Hindlimb muscle (tissue), 1 donor: ENCODE measurements at places on chromosomes 12 and 14.

DNA sequence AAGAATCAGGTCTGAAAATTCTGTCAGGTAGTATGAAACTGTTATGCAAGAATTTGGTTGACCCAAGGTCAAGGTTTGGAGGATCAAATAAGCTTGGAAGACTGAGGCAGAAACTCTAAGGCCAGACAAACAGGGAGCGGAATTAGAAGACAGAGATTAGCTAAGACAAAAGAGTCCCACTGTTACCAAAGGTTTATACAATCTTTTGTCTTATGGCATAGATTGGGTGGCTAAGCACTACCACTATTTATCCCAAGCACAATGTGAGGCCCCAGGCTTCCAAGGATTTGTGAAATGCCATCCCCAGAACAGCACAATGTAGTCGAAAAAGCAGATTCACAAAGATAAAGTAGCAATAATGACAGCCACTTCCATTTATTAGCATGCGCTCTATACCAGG lies 311.2 kb downstream of the SEC23A start:
- DNase-seq: no peak

GRCh38 chr14:67285876-67286452 lies 44.7 kb downstream of the PALS1 start:
- DNase-seq: peak; percentile 29

GRCh38 chr14:41925409-41925808 lies 318.7 kb downstream of the LRFN5 start:
- no peak for DNase-seq

DNA sequence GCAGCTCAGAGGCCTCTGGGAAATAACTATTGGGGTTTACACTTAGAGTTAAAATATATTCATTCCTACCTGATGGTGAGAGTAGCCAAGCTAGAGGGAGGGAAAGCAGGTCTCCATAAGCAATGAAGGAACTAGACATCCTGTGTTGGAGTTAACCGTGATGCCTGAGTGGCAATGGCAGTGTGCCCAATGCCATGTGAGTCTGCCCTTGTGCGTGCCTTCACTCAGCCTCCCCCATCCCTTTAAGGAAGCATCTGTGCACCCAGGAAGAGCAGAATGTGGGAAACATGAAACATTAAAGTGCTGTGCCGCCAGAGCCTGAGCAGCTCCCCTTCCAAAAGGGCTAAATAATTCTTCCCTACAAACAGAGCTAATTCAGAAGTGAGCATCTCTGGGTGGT lies 76.3 kb downstream of the COX16 start:
- DNase-seq: no peak

- peak; percentile 35 for DNase-seq
Measured at GRCh38 chr12:96719660-96720362, 187.2 kb upstream of the NEDD1 start.

DNA sequence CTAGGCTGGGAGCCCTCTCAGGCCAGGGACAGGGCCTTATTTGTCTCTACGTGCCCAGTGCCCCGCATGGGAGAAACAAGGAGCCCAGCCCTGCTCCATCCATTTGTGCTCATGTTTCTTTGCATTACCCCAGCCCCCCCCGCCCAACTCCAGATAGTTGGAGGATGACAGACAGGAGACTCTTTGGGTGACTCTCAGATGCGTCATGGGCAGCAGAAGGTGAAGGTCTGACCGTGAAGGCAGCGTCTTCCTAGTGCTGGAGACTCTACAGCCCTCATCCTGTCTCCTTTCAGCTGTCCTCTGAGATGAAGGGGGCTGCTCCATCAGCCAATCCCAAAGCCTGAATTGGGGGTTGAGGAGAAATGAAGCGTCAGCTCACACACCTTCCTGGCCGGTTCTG lies 283 bp upstream of the PSMB11 start:
- no peak for DNase-seq

GRCh38 chr14:22580625-22581024 lies 8.4 kb downstream of the DAD1 start:
- no peak for DNase-seq

GRCh38 chr12:48602192-48602989 lies 32.5 kb upstream of the LALBA start:
- no peak for DNase-seq

- no peak for DNase-seq
Measured at GRCh38 chr12:106631797-106632196, 49.0 kb downstream of the RFX4 start.

GRCh38 chr14:101761881-101762529 lies 496 bp downstream of the PPP2R5C start:
- DNase-seq: peak; percentile 43

DNA sequence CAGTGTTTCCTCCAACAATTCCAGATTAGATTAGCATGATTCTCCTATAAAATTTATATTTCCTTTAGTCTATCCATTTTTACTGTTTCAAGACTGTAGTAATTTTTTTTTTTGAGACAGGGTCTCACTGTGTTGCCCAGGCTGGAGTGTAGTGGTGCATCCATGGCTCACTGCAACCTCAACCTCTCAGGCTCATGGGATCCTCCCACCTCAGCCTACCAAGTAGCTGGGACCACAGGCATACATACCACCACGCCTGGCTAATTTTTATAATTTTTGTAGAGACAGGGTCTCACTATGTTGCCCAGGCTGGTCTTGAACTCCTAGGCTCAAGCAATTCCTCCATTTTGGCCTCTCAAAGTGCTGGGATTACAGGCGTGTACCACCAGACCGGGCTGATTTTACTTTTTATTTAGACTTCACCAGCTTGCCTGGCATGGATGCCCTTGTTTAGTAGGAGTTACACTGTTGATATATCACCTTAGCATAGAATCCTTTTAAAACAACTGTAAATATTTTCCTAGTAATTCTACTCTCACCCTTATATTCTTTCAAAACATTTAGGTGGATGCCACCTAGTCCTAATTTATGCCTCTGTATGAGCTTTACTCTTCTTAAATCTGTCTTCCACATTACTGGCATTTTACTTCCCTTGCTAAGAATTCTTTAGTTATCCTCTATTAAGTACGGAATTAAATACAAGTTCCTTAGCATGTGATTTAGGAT lies 55.8 kb upstream of the LIMA1 start:
- no peak for DNase-seq

DNA sequence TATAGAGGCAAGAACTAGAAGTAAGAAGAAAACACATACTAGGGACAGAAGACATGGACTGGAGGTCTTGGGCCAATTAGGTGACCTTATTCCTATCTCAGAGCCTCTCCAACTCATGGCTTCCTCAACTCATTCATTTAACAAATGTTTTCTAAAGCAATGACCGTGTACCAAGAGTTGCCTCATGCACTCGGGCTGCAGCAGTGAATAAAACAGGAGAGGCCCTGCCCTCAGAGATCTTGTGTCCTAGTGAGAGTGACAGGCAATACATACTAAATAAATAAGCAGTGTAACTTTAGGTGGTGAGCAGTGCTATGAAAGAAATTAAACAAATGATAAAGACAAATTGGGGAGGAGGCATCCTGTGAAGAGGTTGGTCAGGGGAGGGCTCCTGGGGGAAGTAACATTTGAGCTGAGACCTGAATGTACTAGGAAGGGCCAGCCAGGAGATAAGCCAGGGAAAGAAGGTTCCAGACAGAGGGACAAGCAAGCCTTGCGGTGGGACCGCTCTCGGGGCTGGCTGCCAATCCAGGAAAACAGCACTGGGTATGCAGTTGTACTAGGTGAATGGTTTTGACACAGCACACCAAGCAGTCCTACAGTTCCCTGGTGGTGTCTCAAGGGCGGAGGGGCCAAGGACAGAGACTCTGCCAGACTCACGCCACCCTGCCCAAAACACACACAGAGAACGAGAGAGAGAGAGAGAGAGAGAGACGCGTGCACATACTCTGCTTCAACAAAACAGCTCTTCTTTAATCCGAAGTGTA lies 1.3 kb downstream of the NINJ2 start:
- no peak for DNase-seq

DNA sequence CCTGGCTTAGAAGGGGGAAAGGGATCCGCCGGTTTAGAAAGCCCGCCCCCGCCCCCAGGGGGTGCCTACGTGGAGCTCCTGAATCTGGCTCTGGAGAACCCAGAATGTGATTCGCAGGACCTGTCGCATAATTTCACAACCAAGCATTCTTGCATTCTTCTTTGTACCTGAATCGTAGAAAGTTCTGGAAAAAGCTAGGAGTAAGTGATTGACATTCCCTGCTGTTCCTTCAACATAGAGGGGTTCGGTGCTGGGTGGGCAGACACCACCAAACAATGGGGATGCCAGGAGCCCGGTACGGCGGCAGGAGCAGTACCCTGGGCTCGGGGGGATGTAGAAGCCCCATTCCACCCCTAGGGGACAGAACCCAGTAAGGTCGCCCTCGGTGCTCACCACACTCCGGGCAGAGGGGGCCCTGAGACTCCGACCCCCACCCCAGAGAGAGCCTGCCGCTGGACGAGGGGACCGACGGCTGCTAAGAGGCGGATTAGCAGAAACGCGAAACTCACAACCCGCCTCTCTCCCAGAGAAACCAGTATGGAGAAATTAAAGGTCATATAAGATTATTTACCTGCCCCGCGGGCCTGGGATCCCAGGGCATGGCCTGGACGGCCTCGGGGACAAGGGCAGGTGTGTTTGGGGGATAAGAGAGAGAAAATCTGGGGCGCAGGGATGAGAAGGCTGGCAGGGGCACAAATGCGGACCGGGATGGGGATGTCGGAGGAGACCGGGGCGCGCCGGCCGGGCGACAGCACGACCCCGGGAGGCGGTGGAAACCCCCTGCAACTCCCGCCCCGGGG lies 520 bp downstream of the CSRP2 start:
- no peak for DNase-seq

- DNase-seq: no peak
Measured at GRCh38 chr12:10069099-10069498, 29.7 kb downstream of the CLEC1A start.

GRCh38 chr12:71174146-71174545 lies 16.3 kb upstream of the TSPAN8 start:
- DNase-seq: no peak

GRCh38 chr14:74549588-74549987 lies 56.0 kb downstream of the ISCA2 start:
- DNase-seq: no peak

DNA sequence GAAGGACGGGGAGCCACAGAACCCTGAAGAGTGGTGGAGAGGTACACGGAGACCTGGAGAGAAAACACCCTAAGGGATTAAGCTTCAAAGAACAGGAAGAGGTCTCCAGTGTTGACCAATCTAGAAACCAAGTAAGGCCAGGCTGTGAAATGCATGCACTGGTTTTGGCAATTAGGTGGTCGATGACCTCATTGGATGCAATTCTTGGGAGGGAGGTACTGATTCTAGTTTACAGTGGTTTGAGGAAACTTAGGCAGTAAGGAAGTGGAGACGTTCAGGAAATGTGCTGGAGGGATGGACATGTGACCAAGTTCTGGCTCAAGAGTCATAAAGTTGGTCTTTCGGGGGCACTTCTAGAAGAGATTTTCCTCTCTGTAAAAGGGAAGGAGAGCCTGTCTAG lies 91.3 kb upstream of the CEP83 start:
- no peak for DNase-seq

DNA sequence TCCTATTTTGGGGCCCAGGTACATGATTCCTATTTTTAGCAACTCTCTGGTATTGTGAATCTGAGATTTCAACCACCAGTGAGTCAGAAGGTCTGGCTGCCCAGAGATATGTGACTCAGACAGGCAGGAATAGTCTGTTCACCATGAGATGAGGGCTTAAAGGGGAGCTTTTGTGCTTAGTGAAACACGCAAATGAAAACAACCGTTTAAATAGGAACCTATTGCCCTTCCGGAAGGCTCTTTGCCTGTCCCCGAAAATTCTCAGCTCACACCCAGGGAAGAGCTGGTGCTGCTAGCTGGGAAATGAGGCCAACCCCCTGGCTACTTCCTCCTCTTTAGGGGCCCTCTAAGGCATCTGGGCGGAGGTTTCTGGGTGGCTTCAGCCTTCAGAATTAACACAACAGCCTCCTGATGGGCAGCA lies 283.6 kb downstream of the CACNA1C start:
- DNase-seq: no peak

DNA sequence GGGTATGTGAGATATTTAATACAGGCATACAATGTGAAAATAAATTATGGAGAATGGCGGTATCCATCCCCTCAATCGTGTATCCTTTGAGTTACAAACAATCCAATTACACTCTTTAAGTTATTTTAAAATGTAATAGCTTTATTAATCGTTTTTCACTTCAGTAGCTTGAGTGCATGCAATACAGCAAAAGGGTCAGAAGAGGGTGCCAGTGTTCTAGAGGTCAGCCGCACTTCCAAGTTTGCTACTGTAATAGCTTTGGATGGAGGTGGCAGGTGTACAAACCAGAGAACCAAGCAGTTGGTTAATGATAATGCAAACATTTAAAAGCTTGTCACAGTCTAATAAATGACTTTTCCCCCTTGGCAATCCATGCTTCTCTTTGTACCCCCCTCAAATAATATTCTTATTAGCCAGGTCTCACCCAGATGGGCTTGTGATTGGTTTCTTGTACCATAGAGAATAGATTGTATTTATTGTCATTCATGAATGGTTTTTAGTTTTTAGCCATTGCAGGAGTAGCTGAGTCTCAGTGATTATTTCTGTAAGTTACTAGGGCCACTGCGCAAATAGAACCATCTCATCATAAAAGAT lies 127.0 kb downstream of the ERC1 start:
- peak; percentile 76 for DNase-seq
